NCI-H345 (cell line): ENCODE measurements at places on chromosomes 16 and 17.

- DNase-seq, result no peak
Measured at GRCh38 chr16:57600048-57600835, 28.2 kb upstream of the ADGRG1 start.

GRCh38 chr17:6231465-6231864 lies 161.3 kb downstream of the WSCD1 start:
- DNase-seq, result no peak

- DNase-seq, result no peak
Measured at GRCh38 chr16:60510941-60511340, 1525.3 kb downstream of the CDH8 start.

DNA sequence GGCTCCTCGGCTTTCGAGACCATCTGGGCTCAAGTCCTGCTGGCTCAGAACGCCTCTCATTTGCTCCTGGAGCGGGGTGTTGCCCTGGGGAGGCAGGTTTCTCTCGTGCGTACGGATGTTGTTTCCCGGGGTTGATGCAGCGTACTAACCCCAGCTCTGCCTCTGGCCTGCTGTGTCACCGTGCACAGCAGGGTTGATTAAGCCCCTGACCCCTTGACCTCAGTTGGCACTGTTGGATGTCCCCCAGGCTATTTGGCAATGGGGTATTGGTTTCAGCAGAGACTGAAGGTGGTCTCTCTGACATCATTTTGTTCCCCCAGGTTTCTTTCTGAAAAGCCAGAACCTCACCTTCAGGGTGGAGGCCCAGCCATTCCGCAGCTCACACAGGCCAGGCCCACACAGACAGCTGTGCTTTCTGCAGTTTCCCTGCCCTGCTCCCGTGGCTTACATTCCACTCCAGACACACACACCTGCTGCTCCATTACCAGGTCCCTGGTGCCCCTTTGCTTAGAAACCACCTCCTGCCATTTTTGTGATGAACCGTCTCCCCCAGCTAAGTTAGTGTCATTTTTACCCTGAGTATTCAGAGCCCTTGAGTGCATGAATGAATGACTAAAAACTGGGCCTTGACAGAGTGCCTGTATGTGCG lies 233.5 kb downstream of the CCDC182 start:
- no peak for DNase-seq

DNA sequence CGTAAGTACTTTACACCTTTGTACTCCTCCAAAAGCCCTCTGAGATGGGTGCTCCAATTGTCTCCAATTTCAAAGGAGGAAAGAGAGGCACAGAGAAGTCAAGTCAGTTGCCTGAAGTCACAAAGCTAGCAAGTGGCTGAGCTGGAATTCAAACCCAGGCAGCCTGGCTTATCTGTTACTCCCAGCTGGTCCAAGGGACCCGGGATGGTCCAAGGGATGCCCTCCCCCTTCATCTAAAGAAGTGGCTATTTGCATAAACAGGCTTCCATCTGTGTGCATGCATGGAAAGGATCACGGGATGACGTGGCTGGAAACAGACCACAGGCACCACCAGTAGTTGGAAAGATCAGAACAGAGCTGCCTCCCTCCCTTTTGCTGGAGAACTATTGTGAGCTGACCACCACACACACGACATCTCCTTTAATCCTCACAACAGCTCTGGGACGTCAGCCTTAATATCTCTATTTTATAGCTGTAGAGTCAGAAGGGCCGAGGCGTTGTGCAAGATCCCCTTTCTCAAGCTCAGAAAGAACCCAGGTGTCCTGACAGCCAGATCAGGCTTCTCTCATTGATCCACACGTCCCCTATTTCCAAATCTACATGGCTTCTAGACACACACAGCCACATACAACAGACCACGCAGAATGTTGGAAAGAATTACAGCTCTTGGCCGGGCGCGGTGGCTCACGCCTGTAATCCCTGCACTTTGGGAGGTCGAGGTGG lies 10.9 kb upstream of the COL1A1 start:
- DNase-seq, result no peak

DNA sequence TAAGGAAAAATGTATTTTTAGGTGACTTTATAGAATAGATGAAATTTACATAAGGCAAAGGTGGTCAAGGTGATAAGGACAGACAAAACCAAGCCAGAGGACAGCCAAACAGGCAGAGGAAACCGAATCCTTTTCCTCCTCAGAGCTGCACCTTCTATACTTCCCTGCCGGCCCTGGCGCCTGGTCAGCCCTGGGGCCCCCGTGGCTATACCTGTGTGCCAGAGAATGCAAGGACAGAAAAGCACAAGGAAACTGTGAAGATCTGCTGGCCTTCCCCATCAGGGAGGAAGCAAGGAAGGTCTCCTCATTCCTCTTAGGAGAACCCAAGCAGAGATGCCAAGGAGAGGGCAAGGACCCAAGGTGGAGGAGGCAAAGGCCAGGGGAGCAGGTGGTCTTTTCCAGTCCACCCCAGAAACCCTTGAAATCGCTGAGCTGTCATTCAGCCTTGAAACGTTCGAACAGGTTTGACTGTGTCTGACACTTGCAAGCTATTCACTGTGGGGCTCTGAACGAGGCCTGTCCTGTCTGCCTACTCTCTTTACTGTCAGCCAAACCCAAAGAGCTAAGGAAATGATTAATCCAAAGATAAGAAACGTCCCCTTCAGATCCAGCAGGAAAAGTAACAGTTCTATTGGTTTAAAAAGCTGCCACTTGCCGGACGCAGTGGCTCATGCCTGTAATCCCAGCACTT lies 114.4 kb downstream of the XYLT1 start:
- no peak for DNase-seq

GRCh38 chr16:58832386-58832895 lies 98.3 kb upstream of the GOT2 start:
- DNase-seq, result no peak

DNA sequence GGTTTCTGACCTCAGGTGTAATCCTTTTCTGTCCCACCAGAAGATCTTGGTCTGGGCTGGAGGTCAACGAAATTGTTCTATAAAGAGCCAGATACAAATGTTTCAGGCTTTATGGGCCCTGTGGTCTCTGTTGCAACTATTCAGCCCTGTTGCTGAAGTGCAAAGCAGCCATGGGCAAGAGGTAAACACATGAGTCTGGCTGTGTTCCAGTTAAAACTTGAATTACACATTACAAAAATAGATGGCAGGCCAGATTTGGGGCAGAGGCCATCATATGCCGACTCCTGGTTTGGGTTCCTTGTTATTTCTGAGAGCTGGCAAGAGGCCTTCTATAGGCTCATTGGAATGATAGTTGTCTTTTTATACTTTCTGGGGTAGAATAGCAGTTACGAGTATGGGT lies 114.4 kb downstream of the SDR42E1 start:
- no peak for DNase-seq

DNA sequence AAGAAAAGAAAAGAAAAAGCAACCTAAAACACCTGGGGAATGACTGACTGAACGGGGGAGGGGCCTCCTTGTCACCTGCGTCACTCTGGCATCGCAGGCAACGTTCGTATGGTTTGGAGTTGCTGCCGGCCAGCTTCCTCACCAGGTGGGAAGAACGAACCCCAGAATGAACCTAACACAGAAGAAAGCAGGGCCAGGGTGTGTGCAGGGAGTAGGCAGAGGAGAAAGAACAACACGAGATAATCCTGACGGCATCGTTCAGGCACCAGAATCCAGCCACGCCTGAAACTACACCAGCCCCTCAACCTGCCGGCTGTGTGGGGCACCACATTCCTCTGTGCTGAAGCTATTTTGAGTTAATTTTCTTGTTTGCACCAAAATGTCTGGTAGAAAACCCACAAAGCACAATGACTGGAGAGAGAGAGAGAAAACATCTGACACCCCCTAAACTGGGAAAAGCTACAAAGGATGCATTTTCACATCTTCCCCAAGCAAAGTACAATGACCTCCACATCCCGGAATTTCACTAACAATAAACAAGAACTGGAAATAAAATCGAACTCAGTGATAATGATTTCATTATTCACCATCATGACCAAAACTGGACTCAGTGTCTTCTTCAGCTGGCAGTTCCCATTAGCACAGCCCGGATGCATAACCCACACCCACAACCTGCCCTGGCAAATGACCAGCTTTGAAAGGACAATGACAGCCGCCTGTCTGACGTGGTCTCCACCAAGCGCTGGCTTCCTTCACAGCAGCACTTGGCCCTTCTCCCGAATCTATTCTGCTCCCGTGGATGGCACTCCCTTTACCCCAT lies 23.6 kb downstream of the RAB40B start:
- DNase-seq, result peak; percentile 15

DNA sequence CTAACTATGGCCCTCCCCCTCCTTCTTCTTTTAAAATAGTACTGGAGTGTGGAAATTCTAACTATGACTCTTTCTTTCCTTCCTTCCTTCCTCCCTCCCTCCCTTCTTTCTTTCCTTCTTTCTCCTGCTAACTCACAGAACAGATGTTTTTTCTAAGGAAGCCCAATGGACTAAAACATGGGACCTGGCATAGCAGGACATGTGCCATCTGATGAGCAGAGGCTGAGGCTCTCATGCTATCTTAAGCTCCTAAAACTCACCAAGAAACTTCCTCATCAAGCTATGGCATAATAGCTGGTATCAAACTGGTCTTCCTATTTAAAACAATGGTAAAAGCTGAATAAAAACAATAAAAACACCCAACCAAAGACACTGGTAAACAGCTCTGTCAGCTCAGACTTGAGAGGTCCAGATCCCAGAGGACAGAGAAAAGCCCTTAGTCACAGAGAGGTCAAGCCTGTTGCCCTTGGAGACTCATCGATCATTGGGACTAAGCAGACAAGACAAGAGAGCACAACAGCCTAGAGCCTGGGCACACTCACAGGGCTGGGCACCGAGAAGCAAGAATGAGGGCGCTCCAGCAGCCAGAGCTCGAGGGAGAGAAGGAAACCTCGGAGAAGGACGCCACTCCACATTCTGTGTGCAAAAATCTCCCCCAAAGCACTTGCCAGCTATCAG lies 27.6 kb downstream of the SLC38A10 start:
- no peak for DNase-seq

DNA sequence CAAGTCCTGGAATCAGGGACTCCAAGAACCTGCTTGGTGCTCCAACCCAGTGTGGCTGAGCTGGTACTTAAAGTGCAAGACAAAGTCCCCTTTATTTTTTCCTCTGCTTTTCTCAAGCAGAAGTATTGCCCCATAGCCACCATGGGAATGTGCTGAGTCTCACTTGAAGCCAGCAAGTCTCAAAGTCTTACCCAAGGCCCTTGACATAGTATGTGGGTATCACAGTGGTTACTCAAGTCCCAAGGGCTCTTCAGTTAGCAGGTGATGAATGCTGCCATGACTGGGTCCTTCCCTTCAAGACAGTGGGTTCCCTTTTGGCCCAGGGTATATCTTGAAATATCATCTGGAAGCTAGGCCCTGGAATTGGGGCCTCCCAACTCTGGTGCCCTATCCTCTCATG lies 30.5 kb upstream of the GINS3 start:
- DNase-seq, result no peak

DNA sequence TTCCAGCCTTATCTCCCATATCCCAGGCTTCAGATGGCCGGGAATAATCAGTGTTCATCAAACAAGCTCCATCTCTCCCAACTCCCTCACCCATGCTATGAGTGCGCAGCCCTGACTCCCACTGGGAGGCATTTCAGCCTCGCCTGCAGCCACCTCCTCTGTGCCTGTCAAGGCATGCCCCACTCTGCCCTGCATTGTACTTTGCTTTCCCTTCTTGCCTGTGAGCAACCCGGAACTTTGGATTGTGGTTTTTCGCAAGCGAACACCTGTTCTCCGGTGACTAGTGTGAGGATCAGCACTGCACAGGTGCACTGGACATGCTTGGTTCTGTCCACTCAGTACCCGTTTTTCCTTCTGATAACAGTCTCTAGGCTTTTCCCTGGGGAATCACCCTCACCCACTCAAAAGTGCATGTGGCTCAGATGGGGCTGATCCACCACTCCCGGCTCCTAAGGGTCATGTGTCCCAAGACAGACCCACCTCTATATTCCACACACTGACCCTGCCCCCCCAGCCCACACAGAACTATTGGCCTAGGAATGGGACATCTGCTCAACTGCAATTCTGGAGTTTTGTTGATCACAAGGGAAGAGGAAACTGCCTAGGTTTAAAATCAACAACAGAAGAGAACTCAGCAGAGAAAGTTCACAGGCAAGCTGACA lies 9.1 kb downstream of the CHST6 start:
- DNase-seq, result peak; percentile 76

DNA sequence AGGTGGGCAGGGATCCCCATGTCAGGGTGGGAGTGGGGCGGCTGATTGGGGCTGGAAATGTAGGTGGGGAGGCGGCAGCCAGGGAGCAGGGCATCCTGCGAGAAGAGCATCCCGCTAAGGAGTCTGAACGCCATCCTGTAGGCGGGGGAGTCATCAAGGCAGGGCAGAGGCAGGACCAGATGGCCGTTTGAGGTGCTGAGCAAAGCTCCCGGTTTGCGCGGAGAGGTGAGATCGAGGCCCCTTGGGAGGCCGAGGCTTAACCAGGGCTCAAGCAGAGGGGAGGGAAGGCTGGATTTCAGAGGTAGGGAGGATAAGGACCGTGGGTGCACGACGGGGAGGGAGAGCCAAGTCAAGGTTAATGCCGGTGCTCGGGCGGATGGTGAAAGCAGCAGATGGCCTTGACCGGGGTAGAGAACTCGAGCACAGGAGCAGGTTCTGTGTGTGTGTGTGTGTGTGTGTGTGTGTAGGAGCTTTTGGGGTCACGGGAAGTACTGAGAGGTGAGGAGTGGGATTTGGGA lies 472 bp upstream of the NME2 start:
- no peak for DNase-seq

- DNase-seq, result no peak
Measured at GRCh38 chr17:18191236-18191667, 7.6 kb downstream of the ALKBH5 start.

GRCh38 chr17:72126575-72127486 lies 6.0 kb downstream of the SOX9 start:
- no peak for DNase-seq

- DNase-seq, result no peak
Measured at GRCh38 chr16:70418993-70419318, 19.9 kb downstream of the ST3GAL2 start.

DNA sequence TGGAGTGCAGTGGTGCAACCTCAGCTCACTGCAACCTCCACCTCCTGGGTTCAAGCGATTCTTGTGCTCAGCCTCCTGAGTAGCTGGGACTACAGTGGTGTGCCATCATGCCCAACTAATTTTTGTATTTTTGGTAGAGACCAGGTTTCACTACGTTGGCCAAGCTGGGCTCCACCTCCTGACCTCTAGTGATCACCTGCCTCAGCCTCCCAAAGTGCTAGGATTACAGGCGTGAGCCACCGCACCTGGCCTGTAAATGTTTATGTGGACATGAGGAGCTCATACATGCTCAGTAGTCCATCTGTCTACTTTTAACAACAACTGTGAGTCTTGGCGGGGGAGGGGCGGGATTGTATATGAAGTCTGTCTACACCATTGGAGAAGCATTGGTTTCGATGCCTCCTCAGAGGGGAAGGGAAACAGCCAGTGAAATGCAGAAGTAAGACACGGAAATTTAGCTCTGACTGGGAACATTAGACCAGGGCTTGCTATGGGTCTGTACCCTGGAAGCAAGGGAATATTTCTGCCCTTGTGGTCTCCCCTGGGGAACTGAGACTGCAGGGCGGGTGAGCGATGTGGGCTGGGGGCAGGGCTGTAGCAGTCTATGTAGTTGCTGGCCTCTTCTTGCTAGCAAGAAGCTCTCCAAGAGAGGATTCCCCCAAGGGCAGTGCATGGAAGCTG lies 9.3 kb downstream of the NUBP1 start:
- no peak for DNase-seq
